ENCODE measurements at places on chromosomes 12 and 14. TPM values are rescaled to one million over a fixed set of nuclear protein-coding genes. Genes with fewer than 3 reads are reported as not detected.

PAX9 gene
- 0.56 TPM for total RNA-seq

PTHLH gene
- 8.5 TPM for total RNA-seq

ETNK1 gene
- 77.3 TPM for total RNA-seq

PTPRO gene
- 25.7 TPM for total RNA-seq

TAS2R8 gene
- 0.34 TPM for total RNA-seq

HELB gene
- total RNA-seq, result 7.8 TPM

FAM222A gene
- total RNA-seq, result 7.9 TPM
